H9 (cell line): ENCODE measurements at places on chromosomes 12 and 14. TPM values are rescaled to one million over a fixed set of nuclear protein-coding genes. Genes with fewer than 3 reads are reported as not detected.

RNASE7 gene
- not detected in 2 replicates for total RNA-seq

ASIC1 gene
- 3.9 and 4.0 TPM in 2 replicates for total RNA-seq

GRCh38 chr14:61749867-61750266 lies 12.4 kb upstream of the SNAPC1 start:
- H3K27me3 ChIP-seq: no peaks in the 10 kb centered on the region
- H3K4me1 ChIP-seq: peaks cover 5% of the 10 kb centered on the region; the same call in 1 of the 2 replicates
- H3K27ac ChIP-seq: no peak overlapping the region
- H3K4me3 ChIP-seq: no peak overlapping the region

DNA sequence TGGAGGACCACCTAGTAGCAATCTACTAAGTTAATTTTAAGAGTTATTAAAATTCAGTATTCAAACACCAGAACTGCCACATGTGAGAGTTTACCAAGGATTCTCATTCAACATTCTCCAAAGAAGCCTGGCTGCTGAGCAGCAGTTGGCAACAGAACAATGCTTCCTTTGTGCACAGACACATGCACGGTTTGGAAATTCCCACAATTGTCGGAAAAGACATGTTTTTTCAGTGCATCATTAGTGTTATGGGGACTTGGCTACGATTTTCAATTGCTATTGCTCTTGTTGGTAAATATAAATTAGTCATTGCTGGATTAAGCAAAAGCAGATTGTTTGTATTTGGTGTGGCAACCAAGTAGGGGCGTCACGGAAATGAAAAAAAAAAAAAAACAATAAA lies 22.2 kb downstream of the ST8SIA1 start:
- no peaks in the 10 kb centered on the region; the same call in 1 of the 2 replicates for H3K4me1 ChIP-seq
- no peak for DNase-seq
- H3K27ac ChIP-seq: no peak overlapping the region
- H3K4me3 ChIP-seq: no peak overlapping the region

DNA sequence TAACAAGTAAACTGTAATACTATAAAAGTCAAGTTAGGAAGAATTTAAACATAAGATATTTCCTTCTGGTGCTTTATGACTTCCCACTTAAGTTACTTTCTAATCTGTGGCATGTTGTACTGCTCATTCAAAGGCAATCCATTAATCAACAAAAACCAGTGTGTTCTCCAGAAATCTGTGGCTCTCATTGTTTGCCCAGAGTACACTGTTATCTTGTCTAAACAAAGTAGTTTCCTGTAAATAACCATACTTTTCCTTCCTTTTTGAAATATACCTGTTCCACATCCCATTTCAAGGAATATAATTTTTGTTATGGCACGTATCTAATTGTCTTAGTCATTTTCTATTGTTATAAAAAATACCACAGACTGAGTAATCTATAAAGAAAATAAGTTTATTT lies 184.1 kb downstream of the CCER1 start:
- H3K27me3 ChIP-seq: no peaks in the 10 kb centered on the region
- no peak for DNase-seq
- no peak overlapping the region for H3K4me3 ChIP-seq
- H3K4me1 ChIP-seq: no peaks in the 10 kb centered on the region
- H3K36me3 ChIP-seq: no peaks in the 10 kb centered on the region

GRCh38 chr12:16849473-16849872 lies 243.5 kb upstream of the LMO3 start:
- H3K27ac ChIP-seq: no peak overlapping the region
- DNase-seq: no peak
- H3K4me3 ChIP-seq: no peak overlapping the region
